ENCODE measurements at places on chromosomes 7 and 10.
A peak's percentile ranks its signal among the peaks of the same experiment; 100 is the strongest.

DNA sequence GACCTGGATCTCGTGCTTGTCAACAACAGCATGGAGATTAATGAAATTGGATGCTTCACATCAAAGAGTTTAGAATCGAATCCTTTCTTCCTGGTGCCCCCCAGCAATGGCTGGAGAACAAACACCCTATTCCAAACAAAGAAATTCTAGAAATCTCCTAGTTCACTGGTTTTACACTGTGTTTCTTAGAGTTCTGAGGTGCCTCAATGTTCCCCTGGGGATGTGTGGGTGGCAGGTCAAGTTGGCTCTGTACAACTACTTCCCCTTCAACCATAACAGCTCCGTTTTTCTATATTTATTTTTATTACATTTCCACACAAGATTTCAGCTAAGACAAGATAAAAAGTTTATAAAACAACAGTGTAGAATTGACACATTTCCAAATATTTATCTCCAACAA, 22.5 kb downstream of the CH25H start:
- no peak for DNase-seq

- DNase-seq = no peak
Observed at GRCh38 chr7:25083201-25083600, 41.9 kb downstream of the CYCS start.

GRCh38 chr10:29324220-29324841, 35.5 kb downstream of the LYZL1 start:
- peak; percentile 36 for DNase-seq

DNA sequence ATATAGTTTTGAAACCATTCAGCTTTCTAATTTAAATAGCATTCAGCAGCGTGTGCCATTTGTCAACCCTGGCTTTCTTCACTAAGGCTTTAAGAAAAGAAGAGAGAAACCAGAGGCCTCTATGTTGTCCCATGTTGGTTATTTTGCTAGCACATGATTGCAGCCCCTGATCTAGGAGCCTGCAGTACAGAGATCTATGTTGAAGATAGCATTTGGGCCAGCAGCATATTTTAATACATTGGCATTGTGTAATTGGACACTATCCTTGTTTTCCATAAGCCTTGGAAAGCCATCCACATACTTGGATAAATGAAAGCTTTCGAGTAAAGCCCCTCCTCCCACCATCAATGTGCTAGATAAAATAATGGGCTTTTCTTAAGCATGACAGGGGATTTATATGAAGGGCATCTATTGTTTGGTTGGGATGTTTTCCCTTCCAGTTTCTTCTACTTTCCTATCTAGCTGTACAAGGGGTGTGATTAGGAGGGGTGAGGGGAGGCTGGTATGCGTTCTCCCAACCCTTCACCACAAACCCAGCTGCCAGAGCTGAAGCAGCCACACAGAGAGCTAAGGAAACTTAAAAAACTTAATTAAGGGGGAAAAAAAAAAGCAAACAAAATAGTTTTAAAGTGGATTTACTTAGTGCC, 23.1 kb upstream of the SDHAF3 start:
- no peak for DNase-seq

GRCh38 chr7:99040104-99040958, 103.6 kb downstream of the SMURF1 start:
- peak; percentile 76 for DNase-seq

DNA sequence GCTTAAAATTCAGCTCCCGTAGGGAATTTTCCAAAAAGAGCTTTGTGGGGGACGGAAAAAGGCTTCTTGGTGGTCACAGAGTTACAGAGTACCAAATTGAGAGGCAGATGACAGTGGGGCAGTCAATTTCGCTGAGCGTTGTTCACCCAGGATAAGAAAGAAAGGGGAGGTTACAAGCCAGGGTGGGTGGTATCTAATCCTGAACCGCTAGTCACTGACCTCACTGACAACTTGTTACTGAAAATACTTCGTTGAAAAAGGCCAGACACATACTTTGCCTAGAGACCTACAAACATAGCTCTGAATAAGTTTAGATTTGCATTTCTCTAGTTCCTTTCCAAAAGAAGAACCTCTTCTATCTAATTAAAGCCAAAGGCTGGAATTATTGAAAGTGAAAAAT, at the start of gene CTNNA3:
TSS of gene CTNNA3 (minus strand) at position 167 of the 400 bp plus-strand sequence.
- no peak for DNase-seq

Measured in iris pigment epithelial cell (primary cell).